Cerebellum (tissue), 4 donors: ENCODE measurements at places on chromosomes 7 and 10. TPM values are rescaled to one million over a fixed set of nuclear protein-coding genes. Genes with fewer than 3 reads are reported as not detected.
A peak's percentile ranks its signal among the peaks of the same experiment; 100 is the strongest.

- DNase-seq = no peak
Observed at GRCh38 chr10:30192846-30193608, 133.6 kb upstream of the JCAD start.

- no peak for DNase-seq
Observed at GRCh38 chr10:72692744-72692993, 726 bp downstream of the MCU start.

DNA sequence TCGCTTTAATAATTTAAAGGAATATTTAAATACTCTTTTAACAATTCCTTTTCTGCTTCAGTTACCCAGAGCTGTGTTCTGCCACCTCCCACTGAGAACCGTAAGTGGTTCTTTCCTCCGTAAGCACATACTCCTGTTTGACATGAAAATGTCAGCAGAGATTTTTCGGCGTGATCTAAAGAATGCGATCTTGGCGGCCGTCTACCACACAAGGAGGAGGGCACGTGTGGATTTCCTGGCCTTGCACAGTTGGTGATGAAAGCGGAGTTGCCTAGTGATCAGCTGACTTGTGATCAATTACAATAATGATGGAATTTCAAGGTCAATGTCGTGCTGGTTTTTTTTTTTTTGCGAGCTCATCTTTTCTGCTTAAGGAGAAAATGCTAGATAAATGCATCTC is 35.6 kb upstream of the INSIG1 start:
- DNase-seq = no peak

DNA sequence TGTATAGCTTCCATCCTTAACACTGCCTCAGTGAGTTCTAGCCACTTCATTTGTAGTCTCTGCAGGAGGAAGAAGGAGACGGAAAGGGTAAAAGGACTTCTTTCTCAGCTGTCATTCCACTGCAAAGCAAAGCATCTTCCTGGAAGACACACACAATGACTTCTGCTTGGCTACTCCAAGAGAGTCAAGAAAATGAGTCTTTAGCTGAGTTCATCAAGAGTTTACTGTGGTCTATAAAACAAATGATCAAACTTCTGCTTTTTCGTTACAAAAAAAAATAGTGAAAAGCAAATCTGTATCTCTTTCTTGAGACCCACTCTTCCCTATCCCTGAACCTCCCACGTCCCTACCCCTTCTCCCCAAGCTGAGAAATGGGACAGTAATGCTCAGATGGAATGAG is 205.0 kb upstream of the AHR start:
- DNase-seq = no peak

GRCh38 chr10:93820434-93820833 is 62.7 kb downstream of the LGI1 start:
- DNase-seq = no peak

GRCh38 chr10:5811387-5811821 is 1.8 kb downstream of the GDI2 start:
- peak; percentile 30 for DNase-seq

- DNase-seq = peak; percentile 83
Observed at GRCh38 chr10:101014230-101014884, 14.7 kb downstream of the LZTS2 start.

GRCh38 chr7:22724861-22725260 is 2.1 kb upstream of the IL6 start:
- DNase-seq = no peak

GRCh38 chr10:90087197-90088023 is 386.0 kb downstream of the KIF20B start:
- DNase-seq = no peak

- DNase-seq = no peak
Observed at GRCh38 chr10:10788761-10789160, 228.9 kb upstream of the CELF2 start.

- no peak for DNase-seq
Observed at GRCh38 chr10:71970869-71971268, 6.7 kb downstream of the CHST3 start.

DNA sequence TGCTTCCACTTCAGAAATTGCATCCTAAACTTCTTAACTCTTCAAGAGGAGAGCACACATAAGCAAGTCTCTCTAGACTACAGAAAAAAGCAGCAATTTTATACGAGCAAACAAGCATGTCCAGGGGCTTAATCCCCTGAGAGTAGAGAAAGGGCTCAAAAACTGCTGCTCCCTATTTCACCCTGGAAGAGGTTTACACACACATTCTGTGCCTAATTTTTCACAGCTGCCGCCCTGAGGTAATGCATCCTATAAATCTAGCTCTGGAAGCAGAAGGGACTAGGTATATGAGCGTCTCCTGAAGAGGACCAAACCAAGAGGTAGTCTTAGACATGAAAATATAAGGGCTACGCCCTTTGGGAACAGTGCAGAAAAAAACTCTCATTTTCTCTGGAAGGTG is 73.1 kb downstream of the CRPPA start:
- no peak for DNase-seq

GRCh38 chr7:15464667-15465121 is 97.1 kb downstream of the AGMO start:
- no peak for DNase-seq

DNA sequence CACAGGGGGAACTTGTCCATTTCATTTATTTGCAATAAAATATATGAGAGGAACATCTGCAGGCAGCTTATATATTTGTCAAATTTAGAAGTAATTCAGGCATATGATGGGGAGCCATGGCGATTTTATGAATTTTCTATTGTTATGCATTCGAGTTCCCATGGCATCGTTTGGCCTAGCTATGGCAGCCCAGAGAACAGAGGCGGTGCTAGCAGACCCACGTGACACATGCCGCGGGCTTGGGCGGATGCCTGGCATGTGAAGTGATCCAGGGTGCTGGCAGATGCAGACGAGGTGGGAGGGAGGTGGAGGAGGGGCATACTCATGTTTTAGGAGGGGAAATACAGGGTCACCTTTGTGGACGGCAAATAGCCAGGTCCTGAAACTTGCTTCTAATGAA is 560.0 kb upstream of the GALNT17 start:
- no peak for DNase-seq

DNA sequence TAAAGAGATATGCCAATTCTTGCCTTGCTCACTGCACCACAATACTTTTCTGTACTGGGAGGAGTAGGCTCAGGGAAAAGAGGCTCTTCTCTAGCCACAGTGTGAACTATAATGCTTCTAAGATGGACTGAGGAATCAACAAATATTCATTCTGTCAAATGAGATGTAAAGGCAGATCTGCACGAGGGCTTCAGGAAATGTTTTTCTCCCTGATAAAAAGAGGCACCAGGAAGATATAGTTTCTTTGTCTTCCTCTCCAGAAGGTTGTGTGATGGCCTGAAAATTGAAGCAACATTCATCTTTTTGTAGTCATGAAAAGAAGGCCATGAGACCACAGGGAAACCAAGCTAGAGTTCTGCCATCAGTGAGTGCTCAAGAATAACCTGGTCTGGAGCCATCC is 79.1 kb upstream of the NME8 start:
- no peak for DNase-seq

DNA sequence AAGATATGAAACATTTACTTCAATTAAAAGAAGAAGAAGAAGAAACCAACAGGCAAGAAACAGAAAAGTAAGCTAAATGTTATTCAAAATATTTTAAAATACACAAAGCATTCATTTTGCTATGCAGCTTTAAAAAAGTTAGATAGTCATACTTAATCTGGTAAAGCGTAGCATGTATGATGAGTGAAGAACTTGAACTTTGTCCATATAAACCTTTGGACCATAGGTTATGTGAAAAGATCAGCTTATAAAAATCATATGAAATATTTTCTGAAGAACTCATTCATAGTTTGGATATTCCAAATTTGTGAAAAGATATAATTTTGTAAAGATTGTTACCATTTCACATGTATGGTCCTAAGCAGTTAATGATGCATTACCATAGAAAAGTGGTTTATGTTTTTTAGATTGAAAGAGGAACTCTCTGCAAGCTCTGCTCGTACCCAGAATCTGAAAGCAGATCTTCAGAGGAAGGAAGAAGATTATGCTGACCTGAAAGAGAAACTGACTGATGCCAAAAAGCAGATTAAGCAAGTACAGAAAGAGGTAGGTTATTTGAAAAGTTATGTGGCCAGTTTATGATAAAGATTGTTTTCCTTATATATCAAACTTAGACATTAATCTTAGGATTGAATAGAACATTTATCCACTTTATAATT is 37.3 kb downstream of the KIF20B start:
- no peak for DNase-seq

GRCh38 chr10:48946891-48947500 is 7.4 kb upstream of the LRRC18 start:
- no peak for DNase-seq

DNA sequence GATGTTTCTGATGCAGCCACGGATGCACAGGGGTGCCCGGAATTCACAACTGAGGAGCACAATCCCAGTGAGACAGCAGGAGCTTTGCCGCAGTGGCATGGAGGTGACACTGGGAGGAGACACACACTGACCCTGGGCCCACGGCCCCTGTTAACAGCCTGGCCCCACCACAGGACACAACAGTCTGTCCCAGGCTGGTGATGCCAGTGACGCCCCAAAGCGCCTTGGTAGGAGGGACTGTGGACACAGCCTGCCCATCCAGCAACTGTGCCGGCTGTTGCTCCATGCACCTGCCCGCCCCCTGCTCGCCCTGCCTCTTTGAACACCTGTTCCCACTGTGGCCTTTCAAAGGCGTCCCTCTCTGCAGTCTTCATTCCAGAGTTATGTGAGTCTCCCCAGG is 49.8 kb downstream of the KLF6 start:
- DNase-seq = no peak

DNA sequence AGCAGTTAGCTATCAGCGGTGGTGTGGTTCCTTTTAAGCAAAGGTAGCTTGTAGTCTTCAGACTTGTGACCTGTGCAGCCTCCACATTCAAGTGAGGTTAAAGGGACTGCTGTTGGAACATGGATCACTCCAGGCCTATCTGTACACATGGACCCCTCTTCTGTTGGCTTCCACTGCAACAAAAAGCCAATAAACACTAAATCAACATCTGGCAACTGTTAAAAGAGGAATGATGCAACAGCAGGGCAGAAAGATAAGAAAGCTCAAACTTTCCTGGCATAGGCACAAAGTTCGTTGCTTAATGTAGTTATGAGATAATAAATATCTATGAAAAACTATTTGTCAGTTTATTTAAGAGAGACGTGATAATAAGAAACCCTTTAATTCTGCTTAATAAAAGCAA is 4.0 kb upstream of the MINPP1 start:
- DNase-seq = no peak

- no peak for DNase-seq
Observed at GRCh38 chr7:128165927-128166420, 75.1 kb upstream of the LEP start.

DNA sequence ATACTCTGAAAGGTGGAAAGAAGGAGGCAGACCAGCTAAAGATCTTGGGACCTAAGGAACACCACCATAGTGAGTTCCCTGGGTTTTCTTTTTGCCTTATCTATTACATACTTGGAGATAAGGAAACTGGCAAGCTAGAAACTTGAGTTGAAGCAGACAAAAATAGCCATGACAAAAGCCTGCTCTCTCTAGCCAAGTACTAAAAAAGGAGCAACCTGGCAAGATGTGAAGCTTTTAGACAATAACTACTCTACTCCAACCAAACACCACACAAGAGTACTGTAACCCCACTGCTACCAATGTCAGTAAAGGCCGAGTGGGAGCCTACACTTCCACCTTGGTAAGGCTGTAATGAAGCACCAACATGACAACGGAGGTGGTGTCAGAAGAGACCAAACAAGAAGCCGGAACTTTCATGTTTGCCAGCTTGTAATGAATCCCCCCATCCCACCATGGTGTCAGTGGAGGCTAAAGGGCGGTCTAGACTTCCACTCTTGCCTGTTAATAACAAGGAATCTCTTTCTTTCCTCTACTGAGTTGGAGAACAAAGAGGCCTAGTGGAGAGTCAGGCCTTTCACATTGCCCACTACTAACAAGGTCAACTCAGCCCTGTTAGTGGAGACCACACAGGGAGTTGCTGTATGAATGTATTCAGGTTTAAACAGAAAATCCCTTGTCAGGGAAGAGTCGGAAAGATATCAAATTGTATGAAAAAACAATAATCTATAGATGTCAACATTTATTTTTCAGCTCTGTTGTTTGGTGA is 55.8 kb upstream of the DYNC1I1 start:
- DNase-seq = no peak

DNA sequence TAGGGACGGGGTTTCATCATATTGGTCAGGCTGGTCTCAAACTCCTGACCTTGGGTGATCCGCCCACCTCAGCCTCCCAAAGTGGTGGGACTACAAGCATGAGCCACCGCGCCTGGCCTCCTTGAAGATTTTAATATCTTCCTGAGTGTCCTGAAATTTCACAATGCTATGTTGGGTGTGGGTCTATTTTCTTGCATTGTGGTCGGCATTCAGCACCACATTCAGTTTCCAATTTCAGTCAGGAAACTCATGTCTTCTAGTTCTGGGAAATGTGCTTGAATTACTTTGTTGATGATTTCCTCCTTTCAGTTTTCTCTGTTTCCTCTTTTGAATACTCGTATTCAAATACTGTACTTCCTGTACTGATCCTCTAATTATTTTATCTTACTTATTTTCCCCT is 49.3 kb upstream of the IL6 start:
- no peak for DNase-seq

GRCh38 chr7:110448918-110449317 is 642.0 kb upstream of the LRRN3 start:
- no peak for DNase-seq

DNA sequence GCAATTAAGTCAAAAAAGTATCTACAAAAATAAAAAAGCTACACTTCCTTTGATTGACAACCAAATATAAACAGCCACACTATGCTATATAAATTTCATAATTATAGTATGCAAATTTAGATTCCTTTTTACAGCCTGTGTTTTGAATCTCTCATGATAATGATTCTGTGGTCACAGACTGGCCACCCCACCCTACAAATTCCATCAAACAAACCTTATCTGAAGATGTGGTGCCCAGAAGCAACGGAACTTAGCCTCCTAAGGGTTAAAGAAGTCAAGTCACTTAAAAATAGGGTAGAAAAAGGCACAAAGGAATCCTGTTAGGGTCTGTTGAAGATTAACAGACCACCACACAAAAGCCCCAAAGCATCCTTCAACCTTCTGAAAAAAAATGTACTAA is 351.8 kb downstream of the INHBA start:
- no peak for DNase-seq

KCNIP2 gene
- 8.3 TPM for total RNA-seq

ZPBP gene
- total RNA-seq = not detected

AGAP5 gene
- 9.6 TPM for total RNA-seq

FXYD4 gene
- not detected for total RNA-seq

CRYGN gene
- not detected for total RNA-seq

PNLIPRP3 gene
- not detected for total RNA-seq

CHN2 gene
- total RNA-seq = 36.4 TPM

CALML3 gene
- total RNA-seq = 0.09 TPM

INMT gene
- 0.73 TPM for total RNA-seq

PDK4 gene
- 7.6 TPM for total RNA-seq

ALKBH4 gene
- total RNA-seq = 13.8 TPM

GJD4 gene
- total RNA-seq = not detected
